ENCODE measurements at places on chromosomes 5 and 9.

DNA sequence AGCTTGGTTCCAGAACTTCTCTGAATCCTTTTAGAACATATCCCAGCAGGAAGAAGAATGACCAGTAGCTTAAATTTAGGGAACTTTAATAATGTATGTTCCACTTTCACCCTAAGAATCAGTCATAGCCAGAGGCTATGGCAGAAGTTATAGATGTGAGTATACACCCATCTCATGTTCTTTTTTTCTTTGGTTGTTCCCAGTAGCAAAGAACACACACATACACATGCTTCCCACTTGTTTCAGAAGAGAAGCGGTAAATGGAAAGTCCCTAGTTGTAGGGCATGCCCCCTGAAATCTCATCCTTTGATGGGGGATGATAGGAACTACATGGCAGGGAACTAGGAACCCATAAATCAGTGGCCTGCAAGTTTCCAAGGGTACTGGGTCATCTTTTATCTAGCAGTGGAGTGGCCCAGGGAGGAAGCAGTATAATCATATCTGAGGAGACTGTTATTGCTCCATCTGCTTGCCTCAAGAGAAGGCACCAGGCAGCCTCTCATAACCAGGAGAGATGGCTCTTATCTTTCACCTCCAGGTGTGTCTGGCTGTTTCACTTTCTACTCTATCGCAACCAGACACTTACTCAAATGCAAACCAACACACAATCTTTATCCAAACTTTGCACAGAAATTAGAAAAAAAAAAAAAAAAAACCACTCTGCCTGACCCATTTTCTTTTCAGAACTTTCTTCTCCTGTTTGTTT is 109.5 kb downstream of the SNCAIP start:
- H3K4me3 ChIP-seq, result no peak overlapping the region
- H3K4me1 ChIP-seq, result no peaks in the 10 kb centered on the region
- H3K27ac ChIP-seq, result no peak overlapping the region
- H3K36me3 ChIP-seq, result no peaks in the 10 kb centered on the region
- DNase-seq, result no peak

DNA sequence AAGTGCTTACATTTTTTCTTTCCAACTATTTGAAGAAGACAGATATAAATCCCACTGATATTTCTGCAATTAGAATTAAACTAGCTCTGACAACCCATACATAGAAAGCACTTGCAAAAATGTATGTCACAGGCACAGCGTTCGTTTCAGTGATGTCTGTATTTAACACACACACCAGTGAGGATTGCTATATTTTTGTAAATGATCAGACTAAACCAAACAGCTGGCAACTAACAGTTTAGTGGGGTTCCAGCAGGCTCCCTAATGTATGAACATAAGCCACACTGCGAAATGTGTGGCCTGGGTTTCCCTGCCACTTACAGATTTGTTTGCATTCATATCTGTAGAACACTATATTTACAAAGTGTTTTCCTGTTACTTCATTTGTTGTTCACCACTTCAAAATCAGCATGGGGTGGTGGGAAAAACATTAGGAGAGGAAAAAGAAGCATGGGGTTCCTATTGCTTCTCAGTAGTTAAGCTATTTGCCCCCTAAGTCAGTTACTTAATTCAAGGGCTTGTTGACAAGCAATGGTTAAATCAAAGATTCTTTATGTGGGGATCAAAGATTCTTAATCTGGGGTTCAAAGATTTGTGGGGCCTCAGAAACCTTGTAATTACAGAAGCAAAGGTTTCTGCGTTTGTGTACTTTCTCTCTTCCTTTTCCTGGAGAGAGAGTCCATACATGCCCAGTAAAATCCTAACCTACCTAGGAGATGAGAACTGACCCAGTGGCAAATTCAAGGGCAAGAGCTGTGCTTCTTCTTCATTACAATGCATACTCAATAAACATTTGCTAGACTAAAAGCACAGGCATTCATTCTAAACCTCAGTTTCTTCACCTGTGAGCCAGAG is 27.1 kb downstream of the ZNF608 start:
- no peak overlapping the region for H3K27ac ChIP-seq
- peaks cover 26% of the 10 kb centered on the region for H3K4me1 ChIP-seq
- no peak overlapping the region for H3K4me3 ChIP-seq
- no peaks in the 10 kb centered on the region for H3K27me3 ChIP-seq
- DNase-seq, result no peak
- H3K36me3 ChIP-seq, result no peaks in the 10 kb centered on the region

GRCh38 chr9:97386733-97387503 is 25.0 kb upstream of the TDRD7 start:
- peak; percentile 75 for DNase-seq
- peaks cover 71% of the 10 kb centered on the region for H3K4me1 ChIP-seq
- no peaks in the 10 kb centered on the region for H3K36me3 ChIP-seq
- peak overlapping the region; percentile 54 for H3K27ac ChIP-seq
- no peaks in the 10 kb centered on the region for H3K27me3 ChIP-seq

GRCh38 chr5:124740991-124741583 is 5.4 kb downstream of the ZNF608 start:
- peaks cover 58% of the 10 kb centered on the region for H3K4me1 ChIP-seq
- H3K36me3 ChIP-seq, result no peaks in the 10 kb centered on the region
- no peak overlapping the region for H3K4me3 ChIP-seq
- H3K27me3 ChIP-seq, result no peaks in the 10 kb centered on the region

DNA sequence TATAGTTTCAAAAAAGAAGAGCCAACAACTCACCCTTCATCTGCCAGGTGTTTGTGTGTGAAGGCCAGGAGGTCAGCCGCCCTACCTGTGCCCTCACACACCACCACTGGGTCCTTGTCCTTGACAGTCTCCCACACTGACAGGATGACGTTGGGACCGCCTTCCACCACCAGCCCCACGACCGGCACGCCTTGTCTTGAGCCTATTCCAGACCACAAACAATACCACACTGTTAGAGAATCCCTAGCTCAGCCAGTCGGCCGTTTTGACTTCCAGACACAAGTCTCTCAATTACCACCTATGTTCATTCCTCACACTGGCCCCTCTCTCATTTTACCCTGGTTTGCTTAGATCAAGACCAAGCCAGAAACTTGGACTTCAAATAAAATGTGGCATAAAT is 66.1 kb downstream of the TRPM6 start:
- H3K27me3 ChIP-seq, result no peaks in the 10 kb centered on the region
- DNase-seq, result no peak
- H3K4me1 ChIP-seq, result no peaks in the 10 kb centered on the region

DNA sequence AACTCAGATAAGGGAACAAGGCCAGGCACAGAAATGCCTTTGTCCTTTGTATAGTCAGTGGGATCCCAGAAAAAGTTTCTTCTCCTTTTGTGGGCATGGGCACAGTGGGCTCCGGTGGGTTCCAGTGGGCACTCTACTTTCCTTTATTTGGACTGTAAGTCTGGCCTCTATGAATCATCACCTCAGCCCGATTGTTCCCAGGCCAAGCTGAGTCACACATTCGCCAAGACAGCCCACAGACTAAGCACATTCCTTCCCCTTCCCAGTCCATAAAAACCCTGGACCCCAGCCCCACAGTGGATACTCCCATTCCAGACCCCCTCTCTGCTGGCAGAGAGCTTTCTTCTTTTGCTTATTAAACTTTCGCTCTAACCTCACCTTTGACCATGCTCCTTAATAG is 165.0 kb downstream of the FBXL17 start:
- H3K36me3 ChIP-seq, result no peaks in the 10 kb centered on the region
- no peaks in the 10 kb centered on the region for H3K27me3 ChIP-seq
- H3K27ac ChIP-seq, result no peak overlapping the region

Measured in HepG2 (cell line).